ENCODE measurements at places on chromosomes 13 and 19.

GRCh38 chr19:30563691-30564090 is 191.5 kb downstream of the ZNF536 start:
- no peak for DNase-seq

GRCh38 chr13:113296823-113297369 is at the start of gene LAMP1:
LAMP1 (plus strand) TSS chr13:113297239; CDS start chr13:113297435, 196 bp downstream.
- peak; percentile 96 for DNase-seq

DNA sequence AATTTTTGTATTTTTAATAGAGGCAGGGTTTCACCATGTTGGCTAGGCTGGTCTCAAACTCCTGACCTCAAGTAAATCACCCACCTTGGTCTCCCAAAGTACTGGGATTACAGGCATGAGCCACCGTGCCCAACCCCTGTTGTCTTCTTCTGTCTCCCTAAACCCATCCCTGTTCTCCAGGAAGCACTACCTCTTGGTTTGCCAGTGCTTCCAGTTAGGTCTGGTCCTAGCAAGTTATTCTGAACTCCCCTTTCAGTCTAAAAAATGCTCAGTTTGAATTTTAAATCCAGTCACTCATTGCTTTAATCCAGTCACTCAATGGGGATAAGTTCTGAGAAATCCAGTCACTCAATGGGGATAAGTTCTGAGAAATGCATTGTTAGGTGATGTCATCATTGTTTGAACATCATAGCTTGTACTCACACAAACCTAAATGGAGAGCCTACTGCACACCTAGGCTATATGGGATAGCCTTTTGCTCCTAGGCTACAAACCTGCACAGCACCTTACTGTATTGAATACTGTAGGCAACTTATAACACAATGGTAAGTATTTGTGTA is 8.0 kb upstream of the ATP4A start:
- no peak for DNase-seq

GRCh38 chr19:51127755-51128154 is 3.0 kb downstream of the SIGLEC9 start:
- peak; percentile 53 for DNase-seq

- DNase-seq = no peak
Measured at GRCh38 chr19:1366296-1366695, 17.4 kb upstream of the NDUFS7 start.

GRCh38 chr13:25335856-25336255 is 34.4 kb downstream of the NUP58 start:
- DNase-seq = no peak

DNA sequence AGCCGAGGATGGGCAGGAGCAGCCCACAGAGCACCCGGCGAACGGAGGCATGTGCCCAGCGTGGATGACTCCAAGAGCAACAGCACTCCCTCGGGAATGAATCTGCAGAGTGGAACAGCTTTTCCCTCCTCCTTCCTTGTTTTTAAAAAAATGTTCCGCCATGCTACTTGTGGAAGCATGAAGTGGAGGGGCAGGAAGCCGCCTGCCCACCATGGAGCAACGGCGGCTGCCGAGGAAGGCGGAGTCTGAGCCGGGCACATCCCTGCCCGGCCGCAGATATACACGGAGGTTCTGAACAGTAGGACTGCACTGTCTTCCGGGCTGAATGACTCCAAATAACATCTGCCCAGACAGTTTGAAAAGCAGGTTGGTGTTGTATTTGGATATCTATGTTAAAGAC is 65.2 kb downstream of the SOX1 start:
- DNase-seq = no peak

DNA sequence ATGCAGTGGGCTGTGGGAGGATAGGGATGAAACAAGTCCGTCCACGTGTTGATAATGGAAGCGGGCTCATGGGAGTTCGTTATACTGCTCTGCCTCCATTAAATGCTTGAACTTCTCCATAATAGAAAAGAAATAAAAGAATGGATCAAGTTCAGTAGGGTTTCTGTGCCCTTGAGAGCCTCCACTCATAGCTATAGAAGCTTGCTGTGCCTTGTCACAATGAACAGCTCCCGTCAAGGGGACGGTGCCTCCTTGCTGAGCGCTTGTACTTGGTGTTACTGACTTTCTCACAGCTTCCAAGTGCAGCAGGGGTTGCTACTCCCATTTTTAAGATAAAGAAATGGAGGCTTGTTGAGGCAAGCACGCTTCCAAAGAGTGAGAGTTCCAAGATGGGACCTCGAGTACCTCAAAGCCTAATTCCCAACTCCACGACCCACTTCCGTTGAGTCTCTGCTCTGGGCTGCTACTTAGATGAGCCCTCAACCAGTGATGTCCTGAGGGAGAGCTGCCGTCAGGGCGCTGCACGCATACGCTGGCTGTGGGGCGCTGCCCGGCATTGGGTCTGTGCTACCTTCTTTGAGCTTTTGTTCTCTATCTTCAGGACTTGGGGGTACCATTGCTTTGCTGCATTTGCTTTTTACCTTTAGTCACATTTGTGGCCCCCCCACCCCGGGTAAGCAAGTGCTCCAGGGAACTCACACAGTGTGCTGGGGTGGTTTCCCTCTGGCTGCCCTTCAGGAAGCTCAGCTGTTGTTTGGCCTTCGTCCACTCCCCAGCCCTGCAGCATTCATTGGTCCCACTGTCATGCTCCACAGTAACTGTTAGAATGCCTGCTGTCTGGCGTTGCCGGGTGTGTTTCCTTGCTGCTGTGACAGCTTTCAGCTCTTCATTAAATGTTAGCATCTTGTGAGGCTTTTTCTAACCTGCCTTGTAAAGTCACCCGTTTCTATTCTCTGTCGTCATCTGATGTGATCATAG is 9.5 kb downstream of the SNRNP70 start:
- DNase-seq = no peak

DNA sequence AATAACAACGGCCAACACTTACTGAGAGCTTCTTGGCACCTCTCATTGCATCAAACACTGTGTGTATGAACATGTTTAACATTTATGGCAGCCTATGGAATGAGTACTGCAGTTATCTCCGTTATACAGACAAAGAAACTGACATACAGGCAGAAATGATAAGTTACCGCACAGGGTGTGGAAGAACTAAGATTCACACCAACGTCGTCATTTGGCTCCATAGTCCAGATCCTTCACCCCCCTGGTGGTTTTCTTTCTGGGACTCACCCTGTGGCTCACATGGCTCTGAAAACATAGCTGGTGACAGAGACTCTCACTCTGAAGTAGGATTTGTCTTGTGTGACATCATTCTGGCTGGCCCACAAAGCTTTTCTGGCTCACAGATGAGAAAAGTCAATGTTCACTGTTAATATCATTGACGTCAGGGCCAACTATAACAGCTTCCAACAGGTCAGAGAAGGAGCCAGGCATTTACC is 230.1 kb downstream of the DLEU7 start:
- DNase-seq = no peak

DNA sequence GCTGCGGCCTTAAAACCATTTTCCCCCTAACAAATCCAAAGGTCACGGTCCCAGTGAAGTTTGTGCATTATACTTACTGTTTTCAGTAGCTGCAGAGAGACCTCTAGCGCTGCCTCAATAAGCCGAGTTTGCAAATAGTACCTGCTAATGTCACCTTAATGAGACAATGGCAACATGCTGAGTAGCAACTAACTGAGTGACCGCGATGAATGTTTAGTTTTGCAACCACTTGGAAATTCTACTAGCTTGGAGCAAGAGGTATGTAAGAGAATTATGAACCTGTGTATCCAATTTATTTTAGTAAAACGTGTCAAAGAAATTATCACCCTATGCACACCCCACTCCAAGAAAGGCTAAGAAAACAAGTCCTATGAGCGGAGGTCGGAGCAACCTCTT is 1.2 kb downstream of the KPNA3 start:
- DNase-seq = peak; percentile 35

GRCh38 chr13:113813070-113813748 is 50.7 kb downstream of the GAS6 start:
- no peak for DNase-seq

- no peak for DNase-seq
Measured at GRCh38 chr19:17605117-17605516, 49.7 kb downstream of the COLGALT1 start.

DNA sequence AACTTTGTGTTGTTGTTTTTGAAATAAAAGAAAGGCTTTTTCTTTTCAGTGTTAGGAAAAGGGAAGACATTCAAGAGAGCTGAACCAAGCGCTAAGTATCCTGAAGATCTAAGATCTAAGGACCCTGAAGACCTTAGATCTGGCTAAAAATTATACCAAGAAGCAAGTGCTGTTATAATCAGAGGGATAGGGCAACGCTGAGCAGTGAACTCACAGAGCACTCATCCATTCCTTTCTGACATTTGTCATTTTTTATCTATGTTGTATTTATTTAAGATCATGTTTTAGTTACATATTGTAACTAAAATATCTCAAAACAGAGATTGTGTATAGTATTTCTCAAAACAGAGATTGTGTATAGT is 60.5 kb upstream of the FAM216B start:
- DNase-seq = no peak

DNA sequence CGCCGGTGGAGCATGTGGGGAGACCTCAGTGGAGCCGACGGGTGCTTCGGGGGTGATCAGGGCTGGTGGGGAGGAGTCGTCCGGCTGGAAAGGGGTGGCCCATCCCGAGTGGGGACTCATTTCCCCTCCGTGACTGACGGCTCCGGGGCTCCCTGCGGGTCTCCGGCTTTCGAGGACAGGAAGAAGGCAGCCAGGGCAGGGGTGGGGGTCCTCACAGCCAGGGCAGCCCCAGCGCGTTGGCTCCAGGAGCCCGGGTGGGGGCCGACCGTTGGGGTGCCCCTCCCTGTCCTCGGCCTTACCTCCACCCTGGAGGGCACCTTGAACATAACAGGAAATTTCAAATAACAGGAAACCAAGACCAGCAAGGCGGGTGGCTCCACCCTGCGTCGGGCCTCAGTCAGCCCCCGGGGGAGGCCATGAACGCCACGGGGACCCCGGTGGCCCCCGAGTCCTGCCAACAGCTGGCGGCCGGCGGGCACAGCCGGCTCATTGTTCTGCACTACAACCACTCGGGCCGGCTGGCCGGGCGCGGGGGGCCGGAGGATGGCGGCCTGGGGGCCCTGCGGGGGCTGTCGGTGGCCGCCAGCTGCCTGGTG is at the start of gene S1PR4:
TSS of gene S1PR4 (plus strand) at position 393 of the 596 bp plus-strand sequence. CDS start at position 417, 24 bp downstream.
- DNase-seq = peak; percentile 82

DNA sequence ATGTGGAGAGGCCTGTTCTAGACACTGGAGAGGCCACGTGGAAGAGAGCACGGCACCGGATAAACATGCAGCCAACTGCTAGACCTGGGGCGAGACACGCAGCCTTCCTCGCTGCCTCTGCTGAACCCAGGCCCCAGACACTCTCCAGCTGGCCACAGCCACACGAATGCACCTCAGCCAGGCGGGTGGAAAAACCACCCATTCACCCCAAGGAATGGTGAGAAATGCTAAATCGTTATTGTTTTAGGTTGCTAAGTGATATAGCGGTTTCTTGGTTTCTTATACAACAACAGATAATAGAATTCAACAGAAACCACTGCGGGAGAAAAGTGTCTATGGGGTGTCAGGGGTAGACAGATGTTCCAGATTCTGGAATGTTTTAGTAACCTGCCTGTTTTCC is 52.5 kb downstream of the STK24 start:
- DNase-seq = no peak

GRCh38 chr19:12786141-12786870 is 5.0 kb upstream of the JUNB start:
- peak; percentile 29 for DNase-seq

DNA sequence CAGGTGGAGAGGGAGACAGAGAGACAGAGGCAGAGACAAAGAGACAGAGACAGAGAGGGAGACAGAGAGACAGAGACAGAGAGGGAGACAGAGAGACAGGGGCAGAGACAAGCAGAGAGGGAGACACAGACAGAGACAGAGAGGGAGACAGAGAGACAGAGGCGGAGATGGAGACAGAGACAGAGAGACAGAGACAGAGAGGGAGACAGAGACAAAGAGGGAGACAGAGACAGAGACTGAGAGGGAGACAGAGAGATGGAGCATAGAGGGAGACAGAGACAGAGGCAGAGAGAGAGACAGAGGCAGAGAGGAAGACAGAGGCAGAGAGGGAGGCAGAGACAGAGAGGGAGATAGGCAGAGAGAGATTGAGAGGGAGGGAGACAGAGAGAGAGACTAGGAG is 29.3 kb downstream of the SBNO2 start:
- DNase-seq = no peak

DNA sequence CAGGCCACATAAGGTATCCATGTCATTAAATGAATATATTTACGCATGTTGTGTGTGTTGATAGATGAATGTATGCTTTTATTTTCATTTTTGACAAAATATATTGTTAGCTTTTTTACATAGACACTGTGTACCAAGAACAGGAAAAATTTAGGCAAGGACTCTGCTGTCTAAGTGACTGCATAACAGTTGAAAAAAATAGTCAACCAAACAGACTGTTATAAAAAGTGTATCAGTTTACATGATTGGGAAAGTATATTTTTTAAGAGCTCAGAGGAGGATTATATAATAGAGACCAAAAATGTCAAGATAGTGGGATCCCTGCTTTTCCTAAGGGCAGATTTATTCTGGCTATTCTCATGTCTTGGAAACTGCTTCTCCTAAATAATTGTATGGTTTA is 858.0 kb downstream of the SLITRK1 start:
- no peak for DNase-seq

DNA sequence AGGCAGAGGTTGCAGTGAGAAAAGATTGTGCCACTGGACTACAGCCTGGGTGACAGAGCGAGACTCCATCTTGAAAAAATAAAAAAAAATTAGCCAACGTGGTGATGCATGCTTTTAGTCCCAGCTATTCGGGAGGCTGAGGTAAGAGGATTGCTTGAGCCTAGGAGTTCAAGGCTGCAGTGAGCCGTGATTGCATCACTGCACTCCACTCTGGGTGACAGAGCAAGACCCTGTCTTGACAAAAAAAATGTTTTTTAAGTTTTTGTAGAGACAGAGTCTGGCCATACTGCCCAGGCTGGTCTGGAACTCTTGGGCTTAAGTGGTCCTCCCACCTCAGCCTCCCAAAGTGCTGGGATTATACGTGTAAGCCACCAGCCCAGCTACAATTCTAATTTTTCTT is 22.4 kb upstream of the LSM14A start:
- no peak for DNase-seq

GRCh38 chr13:103757361-103757760 is 691.1 kb upstream of the SLC10A2 start:
- no peak for DNase-seq

DNA sequence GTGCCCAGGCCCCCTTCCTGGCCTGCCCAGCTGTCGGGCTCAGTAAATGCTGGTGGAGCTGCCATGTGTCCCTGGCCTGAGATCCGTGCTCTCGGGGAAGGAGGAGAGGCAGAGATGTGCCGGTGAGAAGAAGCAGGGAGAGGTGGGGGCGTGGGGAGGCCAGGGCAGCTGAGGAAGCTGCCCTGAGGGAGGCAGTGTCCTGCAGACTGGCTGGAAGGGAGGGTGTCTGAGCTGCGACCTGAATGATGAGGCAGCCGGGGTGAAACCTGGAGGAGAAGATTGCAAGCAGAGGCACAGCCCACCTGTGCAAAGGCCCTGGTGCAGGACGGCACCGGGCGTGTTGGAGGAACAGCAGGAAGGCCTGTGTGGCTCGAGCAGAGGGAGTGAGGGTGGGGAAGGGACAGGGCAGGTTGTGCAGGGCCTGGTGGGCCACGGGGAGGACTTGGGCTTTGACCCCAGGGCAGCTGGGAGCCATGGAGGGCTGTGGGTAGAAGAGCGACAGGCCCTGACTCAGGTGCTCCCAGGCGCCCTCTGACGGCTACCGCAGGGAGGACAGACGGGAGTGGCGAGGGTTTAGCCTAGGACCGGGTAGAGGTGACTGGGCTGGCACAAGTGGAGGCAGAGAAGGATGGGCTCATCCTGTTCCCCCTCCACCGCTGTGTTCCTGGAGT is 14.0 kb upstream of the CELF5 start:
- DNase-seq = peak; percentile 84

GRCh38 chr13:109165417-109165904 is 536.0 kb downstream of the MYO16 start:
- DNase-seq = no peak

Data from activated CD8-positive, alpha-beta T cell treated with anti-CD3 and anti-CD28 coated beads for 36 hours (primary cell).